Stimulated activated effector memory CD8-positive, alpha-beta T cell treated with anti-CD3 and anti-CD28 coated beads, Interleukin-12 subunit alpha, Interleukin-12 subunit beta, amount 100 ng/mL, for 72 hours (primary cell): ENCODE measurements at places on chromosomes 16 and 17.

DNA sequence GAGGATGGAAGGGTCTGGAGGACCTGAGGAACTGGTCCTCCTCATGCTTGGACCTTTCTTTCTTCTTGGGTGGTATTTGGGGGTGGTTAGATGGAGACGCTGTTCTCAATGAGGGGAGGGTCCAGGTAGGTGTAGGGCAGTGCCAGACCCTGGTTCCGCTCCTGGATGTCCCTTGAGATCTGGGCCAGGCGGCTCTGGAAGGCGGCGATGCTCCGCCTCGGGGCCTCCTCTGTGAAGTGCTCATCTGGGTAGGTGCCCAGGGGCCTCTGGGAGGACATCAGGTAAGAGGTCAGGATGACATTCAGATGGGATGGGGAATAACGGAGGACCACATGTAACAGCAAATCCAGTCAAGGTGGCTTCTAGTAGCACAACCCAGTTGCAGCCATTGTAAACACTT, 9.0 kb upstream of the ALOX12B start:
- no peak for DNase-seq

DNA sequence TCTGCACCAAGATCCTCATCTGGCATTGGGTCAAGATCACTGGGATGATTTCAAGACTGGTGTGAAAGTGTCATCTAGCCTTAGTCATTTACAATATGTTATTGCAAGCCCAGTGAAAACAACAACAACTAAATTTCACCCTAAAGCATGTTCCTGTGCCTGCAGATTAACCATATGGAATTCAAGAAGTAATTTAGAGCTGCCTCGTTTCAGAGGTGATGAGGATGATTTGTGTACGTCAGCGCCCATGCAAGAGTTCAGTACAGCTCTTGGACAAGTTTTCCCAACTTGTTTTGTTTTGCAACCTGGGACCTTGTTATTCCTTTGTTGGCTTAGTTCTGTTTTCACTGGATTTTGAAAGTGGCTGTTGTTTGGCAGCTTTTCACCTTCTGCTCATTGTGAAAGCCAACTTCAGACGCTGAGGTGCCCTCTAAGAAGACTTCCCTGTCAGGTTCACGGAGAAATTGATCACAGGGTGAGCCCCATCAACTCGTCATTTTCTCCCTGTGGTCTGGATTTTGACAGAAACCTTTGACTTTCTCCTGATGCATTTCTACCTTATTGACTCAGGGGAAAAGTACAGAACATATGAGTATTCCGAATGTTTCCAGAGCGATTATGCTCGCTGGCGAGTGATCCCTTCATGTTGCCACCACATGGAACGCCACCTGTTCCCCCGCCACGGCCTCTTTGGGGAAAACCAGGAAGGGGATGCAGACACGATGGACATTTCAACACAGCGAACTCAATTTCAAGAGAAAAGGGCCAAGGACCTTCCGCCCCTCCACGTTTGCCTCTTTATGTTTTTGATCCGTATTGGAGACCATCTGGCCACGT, 85.6 kb downstream of the FOXL1 start:
- no peak for DNase-seq

GRCh38 chr17:28948342-28948741, 3.0 kb downstream of the PHF12 start:
- no peak for DNase-seq

- no peak for DNase-seq
These were observed 57.6 kb downstream of the KSR1 start for GRCh38 chr17:27513849-27514248.

- no peak for DNase-seq
These were observed 47.8 kb downstream of the NFAT5 start for GRCh38 chr16:69613378-69614154.
